ENCODE measurements at places on chromosomes 12 and 14.
A peak's percentile ranks its signal among the peaks of the same experiment; 100 is the strongest.

GRCh38 chr12:122111089-122111641, 32.6 kb downstream of the MLXIP start:
- DNase-seq, result no peak

DNA sequence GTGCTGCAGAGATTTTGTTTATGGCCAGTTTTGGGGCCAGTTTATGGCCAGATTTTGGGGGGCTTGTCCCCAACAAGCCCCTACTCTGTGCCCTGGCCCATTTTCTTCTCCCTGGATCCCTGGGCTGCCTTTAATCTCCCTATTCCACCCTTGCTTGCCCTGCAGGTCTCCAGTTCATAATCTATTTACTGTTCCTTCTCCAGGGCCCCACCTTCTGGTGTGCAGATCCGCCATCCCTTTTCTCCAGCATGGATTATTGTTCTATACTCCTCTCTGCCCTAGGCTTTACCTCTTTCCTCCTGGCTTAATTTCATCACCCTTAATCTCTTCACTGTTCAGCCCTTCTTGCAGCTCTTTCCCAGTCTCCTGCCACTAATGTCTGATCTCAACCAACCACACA, 26.0 kb upstream of the NUDT4 start:
- no peak for DNase-seq

- DNase-seq, result no peak
Measured at GRCh38 chr12:12364787-12365445, 8.0 kb downstream of the BORCS5 start.

- DNase-seq, result no peak
Measured at GRCh38 chr12:64821116-64821630, 3.3 kb upstream of the TBC1D30 start.

- DNase-seq, result no peak
Measured at GRCh38 chr14:100469632-100470522, 117.3 kb downstream of the BEGAIN start.

DNA sequence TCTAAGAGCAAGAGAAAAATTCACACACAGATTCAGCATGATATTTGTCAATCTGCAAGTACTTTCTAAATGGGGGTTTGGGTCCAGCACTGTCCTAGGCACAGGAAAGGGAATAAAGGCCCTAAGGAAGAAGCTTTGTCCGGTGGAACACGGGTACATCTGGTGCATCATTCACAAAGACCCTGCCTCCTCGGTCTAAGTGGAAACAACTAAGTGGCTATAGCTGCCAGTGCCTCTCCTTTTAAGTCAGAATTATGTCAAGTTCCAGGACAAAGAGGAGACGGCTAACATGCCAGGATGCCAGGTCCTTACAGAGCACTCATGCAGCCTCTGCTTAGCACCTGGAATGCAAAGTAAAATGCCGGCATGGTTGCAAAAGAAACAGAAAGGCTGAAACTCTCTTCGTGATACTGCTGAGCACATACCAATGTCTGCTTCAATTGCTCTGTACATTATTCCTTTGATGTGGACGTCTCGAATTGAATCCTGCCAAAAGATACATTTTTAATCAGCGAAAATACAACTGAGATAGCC, 47.5 kb downstream of the NT5DC3 start:
- DNase-seq, result no peak

DNA sequence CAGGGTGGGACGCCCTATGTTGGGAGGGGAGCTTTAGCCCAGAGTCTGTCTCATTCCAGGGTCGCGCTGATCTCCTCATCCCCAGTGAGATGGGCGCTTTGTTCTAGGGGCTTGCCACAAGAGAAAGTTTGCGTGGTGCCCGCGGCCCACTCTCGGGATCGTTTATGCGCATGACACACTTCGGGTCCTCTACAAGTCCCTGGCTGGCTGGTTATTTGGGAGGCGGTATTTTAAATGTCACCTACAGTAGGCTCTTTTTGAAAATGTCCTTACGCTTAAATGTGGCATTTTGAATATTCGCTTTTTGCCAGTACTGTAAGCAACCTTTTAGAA, 541 bp downstream of the GOLT1B start:
- DNase-seq, result peak; percentile 7

DNA sequence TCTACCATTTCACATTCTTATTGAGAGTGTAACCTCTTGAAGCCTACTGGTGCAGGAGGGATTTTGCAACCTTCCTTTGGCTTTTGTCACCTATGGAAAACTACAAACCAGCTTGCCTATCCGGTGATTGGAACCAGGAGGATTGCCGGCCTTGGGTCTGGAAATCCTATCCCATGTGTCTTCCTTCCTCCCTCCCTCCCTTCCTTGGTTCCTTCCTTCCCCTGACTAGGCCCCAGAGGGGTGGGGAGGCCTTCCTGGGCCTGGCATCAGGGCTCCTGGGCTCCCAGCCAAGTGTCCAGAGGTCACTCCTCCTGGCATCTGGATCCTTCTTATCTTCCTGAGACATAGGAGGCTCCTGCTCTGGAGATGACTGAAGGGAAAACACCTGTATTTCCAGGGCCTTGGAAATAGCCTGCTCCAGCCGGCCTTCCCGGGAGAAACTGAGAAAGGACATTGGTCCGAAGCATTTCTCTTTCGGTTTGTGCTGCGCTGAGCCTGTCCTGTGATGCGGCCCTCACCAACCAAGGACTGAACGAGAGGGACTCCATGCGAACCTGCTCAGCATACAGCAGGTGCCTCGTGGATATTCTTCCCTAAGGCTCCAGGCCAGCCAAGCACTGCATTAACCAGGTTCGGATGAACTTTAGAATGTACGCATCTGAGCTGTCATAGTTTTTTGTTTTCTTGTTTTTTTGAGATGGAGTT, 43.4 kb downstream of the PSMA6 start:
- no peak for DNase-seq

- peak; percentile 32 for DNase-seq
Measured at GRCh38 chr12:47824198-47824597, 4.5 kb upstream of the HDAC7 start.

- no peak for DNase-seq
Measured at GRCh38 chr12:120239776-120240494, 25.6 kb downstream of the PXN start.

GRCh38 chr12:1972856-1973317, 31.4 kb downstream of the DCP1B start:
- no peak for DNase-seq

- no peak for DNase-seq
Measured at GRCh38 chr14:80523518-80524117, 312.3 kb upstream of the DIO2 start.

DNA sequence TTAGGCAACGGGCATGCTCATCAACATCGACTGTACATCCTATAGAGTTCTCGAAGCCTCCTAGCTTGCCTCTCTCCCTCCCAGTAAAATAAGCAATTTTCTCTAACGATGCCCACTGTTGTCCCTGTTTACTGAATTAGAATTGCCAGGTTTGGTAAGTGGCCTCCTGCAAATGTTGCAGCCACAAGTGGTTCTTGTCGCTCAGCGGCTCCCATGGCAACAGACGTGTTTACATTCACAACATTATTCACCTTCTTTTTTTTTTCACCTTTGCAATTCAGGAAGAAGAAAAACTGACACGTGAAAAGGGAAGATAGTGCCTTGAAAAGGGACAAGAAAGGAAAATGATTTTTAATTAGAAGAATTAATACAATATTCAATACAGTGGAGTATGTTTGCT, 100.9 kb upstream of the PKP2 start:
- no peak for DNase-seq

- DNase-seq, result no peak
Measured at GRCh38 chr14:32183151-32184058, 18.4 kb upstream of the RNU6-7 start.

GRCh38 chr12:124919521-124920352, 5.3 kb upstream of the UBC start:
- no peak for DNase-seq

GRCh38 chr12:80443974-80444666, at the start of gene PTPRQ:
Gene PTPRQ, plus strand, starts transcription at chr12:80444235. Its CDS starts 111 bp downstream, at chr12:80444346.
- DNase-seq, result no peak

DNA sequence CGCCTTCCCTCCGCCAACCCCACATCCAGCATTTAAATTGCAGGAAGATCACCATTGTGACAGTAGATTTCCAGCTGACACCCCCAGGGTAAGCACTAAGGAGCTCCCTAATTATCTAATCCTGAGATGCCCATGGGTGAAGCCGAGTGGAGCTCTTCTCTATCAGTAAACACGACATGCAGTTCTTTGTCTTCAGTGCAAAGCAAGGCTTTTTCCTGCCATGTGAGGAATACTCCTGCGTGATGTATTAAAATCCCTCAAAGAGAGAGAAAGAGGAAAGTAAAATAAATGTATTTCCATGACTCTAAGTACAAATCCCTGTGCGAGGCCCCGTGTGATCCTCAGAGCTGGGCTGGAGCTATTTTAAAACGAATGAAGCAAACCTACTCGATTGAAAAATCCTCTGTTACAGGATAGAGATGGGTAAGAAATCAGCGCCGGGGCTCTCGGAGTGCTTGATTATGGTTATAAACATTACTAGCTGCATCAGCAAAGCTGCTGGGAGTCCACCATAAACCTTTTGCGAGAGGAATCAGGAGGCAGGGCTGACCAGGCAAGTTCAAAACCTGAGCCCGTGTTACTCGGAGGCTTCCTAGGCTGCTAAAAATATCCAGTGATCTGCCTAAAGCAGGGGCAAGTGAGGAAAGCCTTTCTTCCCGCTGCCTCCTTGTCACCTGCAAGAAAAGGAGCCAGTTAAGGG, 61.5 kb downstream of the MAP1LC3B2 start:
- DNase-seq, result no peak

GRCh38 chr12:14479004-14479403, 88.7 kb downstream of the PLBD1 start:
- DNase-seq, result no peak

DNA sequence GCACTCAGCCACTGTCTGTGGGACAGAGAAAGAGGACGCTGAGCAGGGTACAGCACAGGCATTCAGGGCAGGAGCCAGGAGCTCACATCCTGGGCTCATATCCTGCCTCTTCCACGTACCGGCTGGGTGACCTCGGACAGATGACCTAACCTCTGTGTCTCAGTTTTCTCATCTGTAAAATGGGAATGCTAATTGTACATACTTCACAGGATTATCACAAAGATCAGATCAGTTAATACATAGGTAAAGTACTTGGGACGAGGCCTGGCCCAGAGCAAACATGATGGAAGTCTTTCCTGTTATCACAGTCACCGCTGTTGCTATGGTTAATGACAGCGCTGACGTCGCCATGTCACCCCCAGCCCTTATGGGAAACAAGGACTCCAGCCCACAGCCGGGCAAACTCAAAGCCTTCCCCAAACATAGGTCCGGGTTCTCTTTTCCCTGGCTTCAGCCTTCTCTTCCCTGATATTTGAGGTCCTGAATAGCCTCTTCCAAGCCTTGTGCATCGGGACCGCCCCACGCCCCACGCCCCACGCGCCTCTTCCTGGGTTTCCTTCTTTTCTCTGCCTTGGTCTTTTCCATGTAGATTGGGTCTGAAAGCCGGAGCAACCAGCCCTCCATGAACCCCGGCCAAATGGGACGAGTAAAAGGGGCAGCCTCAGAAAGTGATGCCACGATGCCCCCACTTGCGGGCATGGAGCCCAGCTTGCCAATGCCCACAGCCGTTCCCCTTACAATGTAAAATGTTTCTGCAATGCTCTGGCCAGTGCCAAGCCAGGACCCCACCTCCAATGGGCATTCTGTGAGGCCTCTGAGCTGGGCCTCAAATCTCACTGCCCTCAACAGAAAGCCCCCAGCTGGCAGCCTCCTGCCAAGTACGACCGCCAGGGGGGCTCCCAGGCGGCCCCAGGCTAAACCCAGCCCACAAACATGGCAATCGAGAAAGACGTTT, 125.4 kb downstream of the RFLNA start:
- DNase-seq, result no peak

DNA sequence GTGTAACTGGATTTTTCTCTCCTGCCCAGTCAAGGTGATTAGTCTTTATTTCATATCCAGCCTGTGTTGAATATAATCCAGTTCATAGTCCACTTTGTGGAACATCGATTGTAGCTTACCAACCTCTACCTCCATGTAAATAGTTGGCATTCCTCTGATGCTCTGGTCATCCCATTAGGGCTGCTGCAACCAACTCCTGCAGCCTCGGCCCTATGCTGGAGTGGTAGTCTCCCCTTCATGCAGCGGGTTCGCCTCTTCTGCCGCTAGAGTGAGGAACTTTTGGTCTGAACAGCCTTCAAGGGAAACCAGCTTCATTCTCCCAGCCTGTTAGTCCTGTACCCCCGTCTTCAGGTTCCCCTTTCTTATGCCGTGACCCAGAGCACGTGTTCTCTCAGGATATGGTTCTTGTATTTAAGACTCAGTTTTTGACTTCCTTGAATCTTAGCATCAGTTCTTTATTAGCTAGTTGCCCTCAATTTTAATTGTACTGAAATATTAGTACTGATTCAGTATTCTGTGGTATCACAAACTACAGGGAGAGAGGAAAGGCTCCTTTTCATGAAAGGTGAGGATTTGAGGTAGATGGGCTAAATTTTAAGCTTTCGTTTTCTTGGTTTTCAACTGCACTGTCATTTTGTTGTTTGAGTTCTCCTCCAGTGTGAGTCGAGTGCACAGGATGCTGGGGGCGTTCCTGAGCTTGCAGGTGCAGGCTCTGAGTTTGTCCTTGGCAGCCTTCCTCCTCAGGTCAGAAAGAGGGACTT, 33.2 kb downstream of the ZNF664 start:
- DNase-seq, result peak; percentile 41

DNA sequence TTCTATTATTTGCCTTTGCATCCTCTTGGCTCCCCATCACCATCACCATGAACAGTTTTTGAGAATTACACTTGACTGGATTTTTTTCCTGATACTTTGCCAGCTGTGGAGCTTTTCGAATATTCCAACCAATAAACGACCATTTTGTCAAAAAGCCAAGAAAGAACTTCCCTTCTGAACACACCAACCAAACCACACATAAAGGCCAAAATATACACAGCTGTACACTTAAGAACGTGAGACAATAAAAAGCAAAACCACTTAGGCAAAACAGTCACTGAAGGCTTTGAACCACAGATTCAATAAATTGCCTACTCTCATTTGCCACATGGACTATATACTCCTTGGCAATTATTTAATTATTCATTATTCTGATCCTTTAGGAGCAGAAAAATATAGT, 1.1 kb downstream of the C14orf93 start:
- DNase-seq, result no peak

- no peak for DNase-seq
Measured at GRCh38 chr14:97293659-97294058, 496.5 kb downstream of the VRK1 start.

- no peak for DNase-seq
Measured at GRCh38 chr12:83739607-83740006, 1052.9 kb downstream of the TMTC2 start.

DNA sequence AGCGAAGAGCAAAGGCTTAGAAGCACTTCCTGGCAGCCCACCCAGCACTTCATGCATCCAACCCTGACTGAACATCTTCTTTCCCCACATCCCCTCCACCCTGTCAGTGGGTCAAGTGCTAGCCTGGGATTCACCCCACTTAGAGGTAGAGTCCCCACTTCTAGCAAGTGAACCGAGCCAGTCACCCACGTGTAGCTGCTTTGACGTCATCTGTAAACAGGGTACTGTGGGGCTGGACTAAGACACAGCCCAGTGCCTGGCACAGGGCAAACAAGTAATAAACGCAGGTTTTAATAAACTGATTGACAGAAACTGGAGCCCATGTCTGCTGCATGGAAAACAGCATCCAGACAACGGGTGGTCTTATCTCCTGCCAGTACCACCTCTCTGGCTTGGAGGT, 61.7 kb downstream of the ITPK1 start:
- DNase-seq, result no peak

GRCh38 chr12:89215196-89215595, 137.1 kb downstream of the DUSP6 start:
- no peak for DNase-seq

GRCh38 chr12:117098361-117099217, 627 bp downstream of the TESC start:
- no peak for DNase-seq

GRCh38 chr12:52637299-52637698, 14.7 kb downstream of the KRT2 start:
- no peak for DNase-seq

- DNase-seq, result no peak
Measured at GRCh38 chr14:32129124-32129523, 52.0 kb downstream of the ARHGAP5 start.
